Inflammatory macrophage (primary cell): ENCODE measurements at places on chromosomes 13 and 19.

DNA sequence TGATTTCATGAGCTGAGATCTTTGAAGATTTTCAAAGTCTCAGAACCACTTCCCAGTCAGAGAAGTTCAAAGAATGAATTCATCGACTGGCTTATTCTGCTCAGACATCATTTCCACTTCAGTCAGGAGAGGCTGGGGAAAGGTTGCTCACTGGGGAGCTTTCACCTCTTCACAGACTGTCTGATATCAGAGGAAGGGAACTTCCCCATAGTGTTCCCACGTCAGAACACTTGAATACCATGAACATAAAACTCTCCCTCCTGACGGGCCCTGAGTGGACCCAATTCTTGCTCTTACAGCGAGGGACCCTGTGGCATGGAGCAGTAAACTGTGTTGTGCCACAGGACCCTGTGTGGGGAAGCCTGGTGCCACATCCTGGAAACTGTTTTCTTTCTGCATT is 492.6 kb downstream of the COG6 start:
- no peak for DNase-seq

DNA sequence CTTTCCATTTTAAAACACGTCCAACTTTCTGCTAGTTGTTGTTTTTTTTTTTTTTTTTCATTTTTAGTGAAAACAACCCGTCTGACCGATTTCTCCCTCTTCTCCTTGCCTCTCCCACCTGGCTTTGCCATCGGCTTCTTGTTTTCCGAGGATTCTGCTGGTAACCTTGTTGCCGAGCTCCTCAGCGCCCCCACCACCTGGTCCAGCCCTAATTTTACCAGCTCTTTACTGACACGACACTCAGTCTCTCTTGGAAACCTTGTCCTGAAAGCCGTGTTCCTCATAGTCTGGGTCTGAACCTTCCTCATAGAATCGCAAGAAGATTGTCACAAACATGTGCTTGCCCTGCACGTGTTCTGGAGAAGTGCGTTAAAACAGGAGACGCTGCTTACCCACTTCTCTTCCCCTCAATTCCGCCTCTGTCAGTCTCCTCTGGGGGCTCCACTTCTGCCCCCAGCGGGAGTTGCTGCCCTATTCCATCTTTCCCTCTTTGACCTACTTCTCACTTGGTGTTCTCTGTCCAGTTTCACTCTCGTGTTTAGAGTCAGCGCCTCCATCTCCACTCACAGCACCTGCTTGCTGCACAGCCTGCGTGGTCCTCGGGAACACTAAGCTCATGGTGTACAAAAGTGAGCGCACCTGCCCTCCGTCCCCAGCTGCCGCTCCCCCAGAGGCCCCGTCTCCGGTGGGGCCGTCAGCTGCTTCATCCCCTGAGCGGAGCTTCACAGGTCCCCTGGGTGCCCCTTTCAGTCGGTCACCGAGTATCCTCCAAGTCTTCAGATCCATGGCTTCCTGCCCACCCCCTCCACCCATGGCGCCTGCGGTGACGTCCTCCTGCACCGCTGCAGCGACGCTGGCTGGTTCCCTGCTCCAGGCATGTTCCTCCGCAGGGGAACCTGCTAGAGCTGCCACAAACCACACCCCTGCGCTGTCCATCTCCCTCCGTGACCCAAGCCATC is 65.1 kb downstream of the TM9SF2 start:
- no peak for DNase-seq

DNA sequence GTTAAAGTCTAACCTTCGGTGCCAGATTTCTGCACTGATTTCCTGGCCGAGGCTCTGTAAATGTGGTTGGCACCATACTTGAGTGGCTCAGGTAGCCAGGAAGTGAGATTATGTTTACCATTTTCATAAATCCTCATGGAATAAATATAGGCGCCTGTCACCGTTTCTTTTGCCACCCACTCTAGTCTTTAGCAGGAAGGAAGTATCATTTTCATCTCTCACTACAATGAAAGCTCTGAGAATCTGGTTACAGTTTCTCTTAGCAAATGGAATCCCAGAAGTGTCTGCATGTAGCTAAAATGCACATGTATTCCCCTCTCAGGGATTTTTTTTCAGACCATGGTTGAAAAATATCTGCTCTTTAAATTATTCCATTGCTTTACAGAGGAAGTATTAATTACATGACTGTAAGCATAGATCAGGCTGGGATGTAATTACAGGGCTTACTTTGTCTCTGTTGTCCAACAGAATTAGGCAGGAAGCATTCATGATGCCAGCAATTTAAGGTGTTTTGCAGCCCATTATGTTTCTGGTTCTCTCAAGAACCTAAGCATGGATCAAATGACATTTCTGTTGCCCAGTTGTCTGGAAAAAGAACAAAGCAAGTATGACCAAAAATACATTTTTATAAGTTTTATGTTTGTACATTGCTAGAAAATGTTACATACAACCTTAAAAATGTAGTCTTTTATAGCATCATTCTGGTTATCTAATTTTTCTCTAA is 221.7 kb upstream of the SPRY2 start:
- DNase-seq, result no peak

GRCh38 chr13:114151565-114152284 is 19.3 kb upstream of the RASA3 start:
- DNase-seq, result peak; percentile 61

DNA sequence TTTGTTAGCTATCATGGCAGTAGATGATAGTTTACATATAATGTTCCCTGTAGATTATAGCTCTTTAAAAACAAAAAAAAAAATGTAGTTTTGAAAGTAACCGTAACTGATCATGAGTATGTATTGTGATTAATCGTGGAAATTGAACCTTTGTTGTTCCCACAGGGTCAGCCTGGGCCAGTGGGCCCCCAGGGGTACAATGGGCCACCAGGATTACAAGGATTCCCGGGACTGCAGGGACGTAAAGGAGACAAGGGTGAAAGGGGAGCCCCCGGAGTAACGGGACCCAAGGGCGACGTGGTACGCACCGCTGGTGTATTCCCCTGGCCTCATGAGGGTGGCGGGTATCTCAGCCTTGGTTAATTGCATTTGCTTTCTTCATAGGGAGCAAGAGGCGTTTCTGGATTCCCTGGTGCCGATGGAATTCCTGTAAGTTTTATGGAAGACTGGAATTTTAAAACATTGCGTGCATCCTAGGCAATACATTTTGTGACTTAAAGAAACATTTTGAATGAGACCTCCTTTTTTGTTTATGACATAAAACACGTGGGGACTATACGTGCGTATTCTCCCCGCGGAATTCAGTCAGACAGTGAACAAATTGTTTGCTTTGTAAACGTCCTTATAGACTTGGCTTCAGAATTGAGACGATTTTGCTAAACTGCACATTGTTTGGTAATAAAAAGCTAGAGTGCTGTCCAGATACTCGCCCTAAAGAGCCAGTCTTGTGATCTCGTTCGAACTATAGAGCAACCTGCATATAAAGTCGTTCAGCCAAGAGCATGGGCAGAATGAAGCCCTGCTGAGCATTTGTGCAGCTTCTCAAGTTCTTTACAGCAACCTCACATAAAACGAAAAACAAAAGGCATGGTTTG is 117.7 kb downstream of the COL4A2 start:
- DNase-seq, result no peak

GRCh38 chr13:19632915-19633478 is 462 bp upstream of the MPHOSPH8 start:
- no peak for DNase-seq

- DNase-seq, result peak; percentile 87
These were observed 22.8 kb upstream of the ZBTB7A start for GRCh38 chr19:4089400-4089908.

GRCh38 chr19:41298348-41298964 is 11.5 kb upstream of the CCDC97 start:
- peak; percentile 76 for DNase-seq

DNA sequence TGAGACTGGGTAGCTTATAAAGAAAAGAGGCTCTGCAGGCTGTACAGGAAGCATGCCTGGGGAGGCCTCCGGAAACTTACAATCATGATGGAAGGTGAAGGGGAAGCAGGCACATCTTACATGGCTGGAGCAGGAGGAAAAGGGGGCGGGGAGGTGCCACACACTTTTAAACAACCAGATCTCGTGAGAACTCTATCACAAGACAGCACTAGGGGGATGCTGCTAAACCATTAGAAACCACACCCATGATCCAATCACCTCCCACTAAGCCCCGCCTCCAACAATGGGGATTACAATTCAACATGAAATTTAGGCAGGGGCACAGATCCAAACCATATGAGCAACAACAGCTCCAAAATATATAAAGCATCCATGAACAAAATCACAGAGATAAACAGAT is 46.5 kb upstream of the GTF2F2 start:
- DNase-seq, result no peak

GRCh38 chr13:79502859-79503468 is 22.0 kb downstream of the NDFIP2 start:
- DNase-seq, result no peak

GRCh38 chr13:27044837-27045570 is 126.6 kb downstream of the USP12 start:
- DNase-seq, result no peak

DNA sequence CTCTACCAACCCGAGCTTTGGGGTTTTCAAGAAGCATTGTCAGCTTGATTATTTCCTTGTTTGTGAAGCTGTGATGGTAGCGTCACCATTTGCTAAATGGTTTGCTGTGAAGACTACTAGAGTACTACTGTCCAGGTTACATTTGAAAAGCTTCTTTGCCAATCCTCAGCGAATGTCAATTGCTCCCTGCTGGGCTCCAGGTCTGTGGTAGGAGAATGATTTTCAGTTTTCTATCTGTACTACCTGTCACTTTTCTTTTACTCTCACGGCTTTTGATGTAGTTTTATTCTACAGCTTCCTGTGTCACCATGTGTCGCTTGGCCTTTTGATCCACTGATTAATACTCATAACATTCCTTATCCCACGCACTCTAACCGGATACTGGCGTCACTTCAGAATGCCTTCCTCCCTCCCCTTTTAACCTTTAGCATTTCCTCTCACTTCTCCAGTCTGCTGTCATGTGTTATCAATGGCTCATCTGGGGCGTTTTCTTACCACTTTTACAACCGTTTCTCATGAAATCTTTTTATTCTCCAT is 7.5 kb upstream of the GPR183 start:
- DNase-seq, result no peak

DNA sequence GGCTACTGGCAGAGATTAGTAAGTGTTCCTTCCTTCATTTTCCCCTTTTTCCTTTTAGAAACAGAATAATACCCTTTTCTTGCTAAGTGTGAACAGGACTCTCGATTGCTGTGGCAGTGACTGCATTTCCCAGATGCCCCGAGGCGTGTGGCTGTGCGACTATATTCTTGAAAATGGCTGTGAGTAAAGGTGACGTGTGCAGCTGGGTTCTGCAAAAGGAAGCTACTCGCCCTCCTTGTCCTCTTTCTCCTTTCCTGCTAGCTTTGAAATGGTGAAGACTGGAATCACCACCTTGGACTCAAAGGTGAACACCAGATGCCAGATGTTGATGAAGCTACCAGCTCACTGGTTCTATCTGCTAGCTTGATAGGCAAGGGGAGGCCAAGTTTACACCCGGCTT is 121.4 kb downstream of the MIPEP start:
- DNase-seq, result no peak

DNA sequence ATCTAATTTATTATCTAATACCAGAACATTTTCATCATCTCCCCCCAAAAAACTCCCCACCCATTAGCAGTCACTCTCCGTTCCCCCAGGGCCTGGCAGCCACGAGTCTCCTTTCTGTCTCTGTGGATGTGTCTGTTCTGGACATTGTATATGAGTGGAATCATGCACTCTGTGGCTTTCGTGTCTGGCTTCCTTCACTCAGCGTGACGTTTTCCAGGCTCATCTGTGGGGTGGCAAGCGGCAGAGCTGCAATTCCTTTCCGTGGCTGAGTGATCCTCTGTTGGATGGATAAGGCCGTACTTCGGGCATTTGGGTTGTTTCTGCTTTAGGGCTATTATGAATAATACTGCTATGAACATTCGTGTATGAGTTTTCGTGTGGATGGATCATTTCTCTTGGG is 3.1 kb downstream of the AP2S1 start:
- DNase-seq, result no peak

DNA sequence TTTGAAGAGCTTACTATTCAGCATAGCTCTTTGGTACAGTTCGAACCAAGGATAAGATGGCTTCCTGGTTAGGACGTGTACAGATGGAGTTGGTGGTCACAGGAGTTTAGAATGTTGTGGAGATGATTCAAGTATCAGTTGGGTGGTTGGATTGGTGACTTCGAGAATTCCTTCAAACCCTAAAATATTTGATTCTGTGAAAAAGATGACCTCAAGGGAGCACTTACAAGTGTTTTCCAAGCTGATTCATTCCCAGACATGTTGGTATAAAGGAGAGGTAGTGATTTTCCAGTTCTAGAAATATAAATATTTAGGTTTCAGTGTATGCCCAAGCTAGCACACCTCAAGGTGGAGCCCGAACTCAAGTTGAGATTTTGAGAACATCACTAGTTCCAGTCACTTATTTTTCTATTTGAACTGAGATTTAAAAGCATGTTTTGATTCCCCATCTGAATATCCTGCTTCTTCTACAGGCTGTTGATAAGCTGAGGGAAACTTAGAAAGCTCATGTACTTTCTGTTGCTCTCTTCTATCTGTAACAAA is 306.1 kb downstream of the DCT start:
- DNase-seq, result no peak

DNA sequence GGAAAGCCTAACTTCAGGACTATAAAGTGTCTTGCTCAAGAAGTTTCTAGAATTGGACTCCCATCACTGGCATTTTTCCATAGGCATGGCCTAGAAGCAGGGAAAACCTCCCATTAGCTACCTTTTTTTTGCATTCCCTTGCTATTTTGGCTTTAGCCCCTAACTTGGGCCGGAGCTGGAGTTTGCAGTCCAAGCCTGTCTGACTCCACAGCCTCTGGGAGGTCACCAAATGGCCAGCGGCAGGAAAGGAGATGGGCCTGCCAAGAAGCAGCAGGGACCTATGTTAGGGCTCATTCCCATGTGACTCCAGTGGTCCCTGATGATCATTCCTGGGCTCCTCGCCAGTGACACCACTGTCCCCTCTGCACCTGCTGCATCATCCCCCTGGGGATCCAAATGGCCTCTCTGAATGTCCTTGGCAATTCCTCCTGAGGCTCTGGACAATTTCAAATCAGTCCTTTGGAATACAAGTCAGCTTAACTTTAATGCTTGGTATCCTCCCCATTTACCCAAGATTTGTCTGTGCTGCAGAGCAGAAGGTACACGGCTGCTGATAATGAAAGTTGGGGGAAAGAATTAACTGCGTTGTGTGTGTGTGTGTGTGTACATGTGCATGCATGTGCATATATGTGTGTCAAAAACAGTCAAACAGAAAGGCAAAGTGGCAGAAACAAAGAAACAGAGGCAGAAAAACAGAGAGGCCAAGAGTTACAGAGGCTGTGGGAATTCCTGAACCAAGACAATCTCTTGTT is 69.8 kb upstream of the SERP2 start:
- DNase-seq, result no peak

- DNase-seq, result no peak
These were observed 3.2 kb downstream of the MAB21L1 start for GRCh38 chr13:35473206-35473775.

DNA sequence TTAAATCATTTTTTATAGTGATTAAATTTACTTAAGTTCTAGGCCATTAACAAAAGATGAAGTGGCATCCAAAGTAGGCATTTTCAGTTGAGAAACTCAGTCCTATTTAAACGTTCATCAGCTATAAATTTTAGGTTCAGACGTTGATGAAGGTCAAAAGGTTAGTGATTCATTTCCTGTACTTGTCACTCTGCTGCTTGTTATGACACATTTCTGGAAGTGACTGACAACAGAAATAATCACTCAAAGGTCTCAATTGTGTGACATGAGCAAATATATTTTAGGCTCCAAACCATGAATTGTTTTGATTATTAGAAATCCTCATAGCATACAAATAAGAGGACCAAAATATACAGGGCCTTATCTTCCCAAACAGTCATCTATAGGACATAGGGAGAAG is 10.3 kb upstream of the EDNRB start:
- DNase-seq, result peak; percentile 22
